ENCODE measurements at places on chromosomes 5 and 9.

DNA sequence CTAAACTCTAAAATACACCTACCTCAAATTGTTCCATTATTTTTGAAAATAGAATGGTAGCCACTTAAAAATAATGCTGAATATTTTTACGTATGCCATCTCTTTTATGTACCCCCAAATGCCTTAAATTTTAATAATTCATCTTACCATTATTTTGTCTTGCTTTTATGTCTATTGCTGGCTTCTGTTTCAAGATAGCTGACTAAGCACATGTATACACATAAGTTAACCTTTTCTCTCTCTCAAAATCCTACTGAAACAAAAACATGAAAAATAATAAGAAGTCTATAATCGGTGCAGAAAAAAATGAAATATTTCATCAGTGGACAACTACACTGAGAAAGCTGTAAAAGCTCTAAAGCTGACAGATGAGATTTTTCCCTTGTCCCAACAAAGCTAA is 652.0 kb upstream of the ZNF608 start:
- H3K27me3 ChIP-seq, result no peaks in the 10 kb centered on the region
- no peak for DNase-seq

GRCh38 chr5:163706053-163706771 is 200.8 kb downstream of the MAT2B start:
- peak overlapping the region; percentile 13 for H3K27ac ChIP-seq
- no peak overlapping the region for H3K4me3 ChIP-seq
- H3K36me3 ChIP-seq, result no peaks in the 10 kb centered on the region
- peaks cover 5% of the 10 kb centered on the region for H3K4me1 ChIP-seq
- no peaks in the 10 kb centered on the region for H3K27me3 ChIP-seq

DNA sequence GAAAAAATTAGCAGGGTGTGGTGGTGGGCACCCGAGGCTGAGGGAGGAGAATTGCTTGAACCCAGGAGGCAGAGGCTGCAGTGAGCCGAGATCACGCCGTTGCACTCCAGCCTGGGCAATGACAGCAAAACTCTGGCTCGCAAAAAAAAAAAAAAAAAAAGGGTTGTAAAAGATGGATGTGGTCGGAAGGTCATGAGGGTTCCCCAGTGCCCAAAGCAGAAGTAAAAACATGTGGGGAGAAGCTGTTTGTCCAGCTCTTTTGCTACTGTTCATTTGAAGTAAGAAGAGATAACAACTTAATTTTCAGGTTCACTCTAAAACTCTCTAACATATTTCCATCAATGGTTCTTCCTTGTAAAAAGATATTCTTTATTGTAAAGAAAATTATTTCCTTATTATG is 57.1 kb upstream of the GOLPH3 start:
- H3K27me3 ChIP-seq, result no peaks in the 10 kb centered on the region
- H3K4me3 ChIP-seq, result no peak overlapping the region
- DNase-seq, result no peak
- H3K27ac ChIP-seq, result no peak overlapping the region

DNA sequence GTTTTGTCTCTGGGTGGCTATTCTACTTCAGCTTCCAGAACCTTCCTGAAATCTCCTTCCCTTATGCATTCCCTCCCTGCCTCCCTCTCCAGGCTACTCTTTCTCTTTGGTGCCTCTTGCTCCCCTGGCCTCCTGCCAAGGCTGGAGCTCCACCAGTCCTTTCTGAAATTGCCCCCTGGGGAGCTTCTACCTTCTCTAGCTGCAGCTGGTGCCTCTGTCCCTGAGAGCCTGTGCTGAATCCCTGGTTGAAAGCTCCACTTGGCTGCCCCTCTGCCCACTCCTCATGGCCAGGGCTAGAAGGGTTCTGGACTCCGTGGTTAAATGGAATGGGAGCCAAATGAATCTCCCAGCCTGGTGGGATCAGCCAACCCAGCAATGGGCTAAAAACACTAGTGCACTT is 80.1 kb downstream of the COL15A1 start:
- peaks cover 17% of the 10 kb centered on the region for H3K4me1 ChIP-seq
- no peak overlapping the region for H3K4me3 ChIP-seq
- DNase-seq, result no peak
- no peaks in the 10 kb centered on the region for H3K36me3 ChIP-seq
- peaks cover 2% of the 10 kb centered on the region for H3K27me3 ChIP-seq

DNA sequence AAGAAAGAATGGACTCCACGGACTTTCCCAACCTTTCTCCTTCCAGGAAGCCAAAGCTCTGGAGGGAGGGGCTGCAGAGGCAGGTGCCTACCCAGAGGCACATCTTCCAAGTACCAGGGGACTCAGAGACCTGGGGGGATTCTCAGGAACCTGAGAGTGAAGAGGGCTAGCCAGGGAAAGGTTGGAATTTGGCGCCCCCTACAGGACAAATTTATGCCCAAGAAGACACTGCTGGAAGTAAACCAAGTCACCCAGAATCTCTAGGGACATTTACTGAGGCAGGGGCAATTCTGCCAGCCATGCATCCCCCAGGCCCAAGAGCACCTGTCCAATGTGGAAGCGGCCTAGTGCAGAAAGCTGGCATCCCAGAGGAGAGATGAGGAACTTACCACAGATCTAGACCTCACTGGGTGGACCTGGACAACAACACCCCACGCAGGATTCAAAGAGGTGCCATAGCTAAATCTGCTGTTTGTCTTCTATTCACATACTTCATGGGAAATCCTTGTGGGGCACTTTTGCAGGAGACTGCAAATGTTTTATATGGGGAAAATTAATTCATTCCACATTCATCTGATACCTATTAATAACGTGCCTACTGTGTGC is 25.9 kb upstream of the IDNK start:
- H3K4me3 ChIP-seq, result no peak overlapping the region
- no peaks in the 10 kb centered on the region for H3K36me3 ChIP-seq
- H3K4me1 ChIP-seq, result no peaks in the 10 kb centered on the region
- no peak overlapping the region for H3K27ac ChIP-seq
- DNase-seq, result no peak
- no peaks in the 10 kb centered on the region for H3K27me3 ChIP-seq

DNA sequence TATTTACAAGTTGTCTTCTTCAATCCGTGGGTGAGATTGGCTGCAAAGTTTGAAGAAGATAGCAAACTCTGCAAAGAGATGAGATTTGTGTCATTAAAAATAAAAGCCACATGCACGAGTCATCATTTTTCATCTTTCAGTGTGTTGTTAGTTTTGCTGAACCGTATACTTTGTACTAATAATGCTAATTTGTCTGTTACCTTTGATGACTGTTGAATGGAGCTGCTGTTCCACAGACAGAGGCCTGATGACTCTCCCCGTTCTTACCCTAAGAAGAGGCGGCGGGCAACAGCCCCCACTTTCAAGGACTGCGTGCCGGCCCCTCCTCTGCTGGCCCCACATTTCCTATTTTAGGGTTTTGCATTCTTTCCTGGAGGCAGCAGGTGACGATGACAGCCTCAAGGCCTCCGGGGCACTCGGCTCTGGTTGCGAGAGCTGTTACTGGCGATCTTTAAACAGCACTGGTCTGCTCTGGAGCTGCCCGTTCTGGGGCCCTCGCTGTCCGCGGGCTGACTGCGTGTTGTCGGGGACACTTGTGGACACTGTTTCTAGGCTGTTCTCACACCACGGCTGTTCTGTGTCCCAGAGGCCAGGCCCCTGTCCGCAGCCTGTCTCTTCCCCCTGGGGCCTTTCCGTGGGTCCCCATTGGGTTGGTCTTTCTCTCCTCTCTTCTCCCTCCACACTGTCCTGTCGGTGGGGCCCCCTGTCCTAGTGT is 35.1 kb downstream of the NDUFS6 start:
- H3K36me3 ChIP-seq, result no peaks in the 10 kb centered on the region
- H3K27me3 ChIP-seq, result peaks cover 6% of the 10 kb centered on the region

DNA sequence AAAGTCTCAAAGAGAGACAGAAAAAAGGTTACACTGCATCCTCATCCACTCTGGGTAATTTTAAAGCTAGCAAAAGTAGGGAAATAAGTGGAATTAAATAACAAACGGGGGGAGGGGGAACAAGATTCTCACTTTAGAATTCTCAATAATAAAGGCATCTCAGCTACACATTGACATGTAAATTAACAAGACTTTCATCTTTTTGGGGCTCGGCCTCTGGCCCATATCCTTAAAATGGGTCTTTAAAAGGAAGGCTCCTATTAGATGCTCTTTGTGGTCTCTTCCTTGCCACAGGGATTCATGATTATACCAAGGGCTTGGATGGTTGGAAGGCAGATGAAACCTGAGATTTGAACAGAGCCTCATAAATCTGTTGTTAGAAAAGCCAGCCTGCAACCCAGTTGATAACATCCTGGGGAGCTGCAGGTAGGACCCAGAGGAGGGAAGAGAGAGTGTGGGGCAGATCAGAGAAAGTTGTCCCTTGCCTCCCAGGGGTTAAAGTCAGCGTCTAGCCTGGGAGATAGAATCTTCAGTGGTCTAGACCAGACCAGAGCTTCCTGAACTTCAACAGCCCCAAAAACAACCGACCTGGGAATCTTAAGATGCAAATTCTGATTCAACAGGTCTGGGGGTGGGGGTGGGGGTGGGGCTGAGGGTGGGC is 135.9 kb downstream of the GCNT1 start:
- no peaks in the 10 kb centered on the region for H3K27me3 ChIP-seq
- no peak for DNase-seq
- no peaks in the 10 kb centered on the region for H3K4me1 ChIP-seq
- no peak overlapping the region for H3K4me3 ChIP-seq
- no peak overlapping the region for H3K27ac ChIP-seq
- H3K36me3 ChIP-seq, result no peaks in the 10 kb centered on the region

GRCh38 chr5:134451936-134452505 is 40.3 kb upstream of the CDKN2AIPNL start:
- no peak overlapping the region for H3K4me3 ChIP-seq
- no peak for DNase-seq
- H3K36me3 ChIP-seq, result no peaks in the 10 kb centered on the region
- no peak overlapping the region for H3K27ac ChIP-seq

DNA sequence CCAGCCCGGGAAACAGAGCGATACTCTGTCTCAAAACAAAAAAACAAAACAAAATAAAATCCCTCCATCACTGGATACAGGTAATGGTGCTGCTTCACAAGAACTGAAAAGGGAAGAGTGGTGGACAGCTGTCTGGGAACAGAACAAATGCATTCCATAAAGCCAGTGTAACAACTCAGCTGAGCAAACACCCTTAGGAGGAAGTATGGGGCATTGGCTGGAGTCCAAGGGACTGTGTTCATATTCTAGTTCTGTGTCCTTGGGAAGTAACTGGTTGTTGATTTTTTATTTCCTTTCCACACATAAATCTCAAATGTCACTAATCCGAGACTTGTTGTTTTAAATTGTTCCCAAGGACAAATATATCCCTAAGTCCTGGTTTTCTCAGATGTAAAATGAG is 38.3 kb downstream of the HTR1A start:
- no peak overlapping the region for H3K4me3 ChIP-seq
- H3K36me3 ChIP-seq, result no peaks in the 10 kb centered on the region
- DNase-seq, result no peak
- no peaks in the 10 kb centered on the region for H3K4me1 ChIP-seq
- H3K27ac ChIP-seq, result no peak overlapping the region

DNA sequence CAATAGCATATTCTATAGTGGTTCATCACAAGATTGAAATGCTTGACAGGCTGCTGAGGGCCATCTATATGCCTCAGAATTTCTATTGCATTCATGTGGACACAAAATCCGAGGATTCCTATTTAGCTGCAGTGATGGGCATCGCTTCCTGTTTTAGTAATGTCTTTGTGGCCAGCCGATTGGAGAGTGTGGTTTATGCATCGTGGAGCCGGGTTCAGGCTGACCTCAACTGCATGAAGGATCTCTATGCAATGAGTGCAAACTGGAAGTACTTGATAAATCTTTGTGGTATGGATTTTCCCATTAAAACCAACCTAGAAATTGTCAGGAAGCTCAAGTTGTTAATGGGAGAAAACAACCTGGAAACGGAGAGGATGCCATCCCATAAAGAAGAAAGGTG is 43.8 kb downstream of the GCNT1 start:
- no peak overlapping the region for H3K27ac ChIP-seq
- peaks cover 1% of the 10 kb centered on the region for H3K36me3 ChIP-seq
- no peak for DNase-seq
- no peaks in the 10 kb centered on the region for H3K27me3 ChIP-seq

GRCh38 chr9:78618735-78619134 is 321.8 kb downstream of the PSAT1 start:
- no peak for DNase-seq
- no peaks in the 10 kb centered on the region for H3K27me3 ChIP-seq
- no peak overlapping the region for H3K4me3 ChIP-seq
- H3K27ac ChIP-seq, result no peak overlapping the region

DNA sequence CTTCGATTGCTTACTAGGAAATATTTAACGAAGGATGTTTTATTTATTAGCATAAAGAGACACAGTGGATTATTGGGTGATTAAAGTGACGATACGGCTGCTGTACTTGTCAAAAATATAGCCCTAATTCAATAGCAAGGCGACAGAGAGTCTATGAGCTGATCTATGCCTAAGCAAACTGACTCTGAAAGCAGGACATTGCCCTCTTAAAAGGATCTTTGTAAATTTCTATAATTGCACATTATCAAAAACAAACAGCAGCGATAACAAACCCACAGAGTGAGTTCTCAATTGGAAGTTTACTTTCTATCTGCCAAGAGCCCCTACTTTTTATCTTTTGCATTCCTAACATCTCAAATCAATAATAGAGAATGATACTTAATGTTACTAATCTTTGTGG is 31.4 kb downstream of the TLX3 start:
- H3K36me3 ChIP-seq, result no peaks in the 10 kb centered on the region
- no peaks in the 10 kb centered on the region for H3K4me1 ChIP-seq
- DNase-seq, result no peak
- no peak overlapping the region for H3K4me3 ChIP-seq

Data from keratinocyte (primary cell).